Metanephros (tissue), 2 donors: ENCODE measurements at places on chromosomes 11 and 22. TPM values are rescaled to one million over a fixed set of nuclear protein-coding genes. Genes with fewer than 3 reads are reported as not detected.

The NRIP3 gene
- 1.3 TPM for total RNA-seq

The TMPRSS5 gene
- total RNA-seq, result 1.5 TPM

The OR52E8 gene
- not detected for total RNA-seq

The PRAME gene
- total RNA-seq, result 0.12 TPM

The RIMBP3C gene
- 0.82 TPM for total RNA-seq
